ENCODE measurements at places on chromosomes 16 and 17. TPM values are rescaled to one million over a fixed set of nuclear protein-coding genes. Genes with fewer than 3 reads are reported as not detected.

The SYT17 gene
- total RNA-seq: 51.7 TPM

The CES5A gene
- total RNA-seq: not detected

- H3K4me1 ChIP-seq: no peaks in the 10 kb centered on the region
- no peak overlapping the region for H3K4me3 ChIP-seq
- H3K27me3 ChIP-seq: peaks cover 39% of the 10 kb centered on the region
- H3K36me3 ChIP-seq: no peaks in the 10 kb centered on the region
Measured at GRCh38 chr17:187130-187529, 5.7 kb upstream of the DOC2B start.

The EEF2K gene
- 74.0 TPM for total RNA-seq

GRCh38 chr17:77089124-77089490, 51.7 kb upstream of the SEC14L1 start:
- no peak for DNase-seq
- peak overlapping the region; percentile 91 for H3K27ac ChIP-seq
- peaks cover 20% of the 10 kb centered on the region for H3K4me1 ChIP-seq
- H3K36me3 ChIP-seq: no peaks in the 10 kb centered on the region

DNA sequence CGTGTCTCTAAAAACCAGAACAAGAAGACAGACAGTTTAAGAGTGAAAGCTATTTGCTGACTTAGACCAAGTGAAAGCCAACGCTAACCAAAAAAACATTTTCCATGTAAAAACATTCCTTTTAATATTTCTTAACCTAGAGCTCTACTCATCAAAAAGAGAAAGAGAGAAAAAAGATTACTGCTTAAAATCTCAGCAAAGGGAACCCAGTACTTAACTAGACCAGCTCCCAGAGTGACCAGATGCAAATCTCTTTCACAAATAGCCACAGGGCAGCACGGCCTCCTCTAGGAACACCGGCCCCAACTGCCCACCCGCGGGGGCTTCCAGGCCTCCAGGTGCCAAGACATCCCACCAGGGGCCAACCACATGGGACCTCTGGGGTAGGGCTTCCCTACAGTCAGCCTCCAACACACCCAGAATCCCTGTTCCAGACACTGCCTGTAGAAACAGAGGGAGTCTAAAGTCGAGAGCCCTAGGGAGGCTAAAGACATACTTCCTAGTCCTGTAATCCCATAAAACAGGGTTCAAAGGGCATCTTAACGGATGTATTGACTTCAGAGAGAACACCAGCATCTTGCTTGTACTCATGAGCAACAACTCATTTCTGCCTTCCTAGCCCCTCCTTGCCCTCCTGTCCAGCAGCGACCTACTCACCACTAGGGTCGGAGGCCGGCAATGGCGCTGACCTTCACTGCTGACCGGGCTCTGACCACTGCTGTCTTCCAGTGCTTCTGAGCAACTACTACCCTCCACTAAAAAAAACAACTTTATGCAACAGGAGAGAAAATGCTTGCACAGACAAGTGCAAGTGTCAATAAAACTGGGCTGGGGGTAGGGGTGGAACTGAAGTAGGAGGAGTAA, 21.3 kb downstream of the ZCCHC14 start:
- H3K4me1 ChIP-seq: peaks cover 42% of the 10 kb centered on the region
- H3K27ac ChIP-seq: peak overlapping the region; percentile 84
- no peaks in the 10 kb centered on the region for H3K27me3 ChIP-seq
- no peak for DNase-seq

- no peak for DNase-seq
- H3K27ac ChIP-seq: peak overlapping the region; percentile 88
- peak overlapping the region; percentile 94 for H3K4me3 ChIP-seq
Measured at GRCh38 chr17:80219763-80220053, 425 bp downstream of the SGSH start.

The MYH13 gene
- 0.16 TPM for total RNA-seq

The ALDH3A2 gene
- 199 TPM for total RNA-seq

GRCh38 chr17:81902023-81902652, at the start of gene NPB:
TSS of gene NPB (plus strand) at chr17:81902238. CDS start at chr17:81902278, 40 bp downstream.
- H3K4me3 ChIP-seq: peak within 1 kb of the TSS; percentile 16
- peaks cover 17% of the 10 kb centered on the region for H3K4me1 ChIP-seq
- no peak for DNase-seq
- peaks cover 21% of the 10 kb centered on the region for H3K27me3 ChIP-seq
- H3K36me3 ChIP-seq: no peaks in the 10 kb centered on the region

The LGALS9B gene
- total RNA-seq: 30.8 TPM

- H3K27ac ChIP-seq: no peak overlapping the region
- no peaks in the 10 kb centered on the region for H3K4me1 ChIP-seq
- H3K36me3 ChIP-seq: no peaks in the 10 kb centered on the region
- no peaks in the 10 kb centered on the region for H3K27me3 ChIP-seq
- DNase-seq: no peak
Measured at GRCh38 chr16:48350736-48351135, 34.5 kb downstream of the SIAH1 start.

- DNase-seq: no peak
- no peaks in the 10 kb centered on the region for H3K36me3 ChIP-seq
- H3K4me3 ChIP-seq: no peak overlapping the region
- no peaks in the 10 kb centered on the region for H3K27me3 ChIP-seq
- H3K4me1 ChIP-seq: no peaks in the 10 kb centered on the region
Measured at GRCh38 chr16:81873206-81873605, 94.1 kb downstream of the PLCG2 start.

The ELOB gene
- 175 TPM for total RNA-seq

DNA sequence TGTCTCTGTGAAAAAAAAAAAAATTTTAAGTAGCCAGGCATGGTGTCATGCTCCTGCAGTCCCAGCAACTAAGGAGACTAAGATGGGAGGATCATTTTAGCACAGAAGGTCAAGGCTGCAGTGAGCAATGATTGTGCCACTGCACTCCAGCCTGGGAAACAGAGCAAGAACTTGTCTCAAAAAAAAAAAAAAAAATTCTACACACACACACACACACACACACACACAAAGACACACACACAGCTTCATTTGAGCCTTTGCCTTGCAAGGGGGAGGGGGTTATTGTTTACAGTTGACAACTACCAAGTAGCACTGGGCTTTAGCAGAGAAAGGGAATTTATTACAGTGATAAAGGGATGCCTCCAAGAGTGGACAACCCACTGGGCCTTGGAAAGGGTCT, 4.9 kb upstream of the POLR3E start:
- H3K4me1 ChIP-seq: peaks cover 7% of the 10 kb centered on the region
- no peaks in the 10 kb centered on the region for H3K27me3 ChIP-seq
- H3K4me3 ChIP-seq: no peak overlapping the region
- no peaks in the 10 kb centered on the region for H3K36me3 ChIP-seq
- DNase-seq: no peak
- H3K27ac ChIP-seq: no peak overlapping the region

- H3K4me1 ChIP-seq: peaks cover 30% of the 10 kb centered on the region
- DNase-seq: no peak
- H3K36me3 ChIP-seq: no peaks in the 10 kb centered on the region
- peak overlapping the region; percentile 91 for H3K27ac ChIP-seq
Measured at GRCh38 chr17:31560616-31561235, 169.3 kb downstream of the RAB11FIP4 start.

The ABI3 gene
- total RNA-seq: 7.5 TPM

The SMIM5 gene
- 50.0 TPM for total RNA-seq

- no peak within 1 kb of the TSS for H3K4me3 ChIP-seq
- H3K4me1 ChIP-seq: peaks cover 42% of the 10 kb centered on the region
- H3K27me3 ChIP-seq: peaks cover 100% of the 10 kb centered on the region
- H3K36me3 ChIP-seq: no peaks in the 10 kb centered on the region
Measured at GRCh38 chr17:48722915-48723422, at the start of gene PRAC2. TSS of gene PRAC2 (plus strand) at chr17:48723185. CDS start at chr17:48724411, 1,226 bp downstream.

GRCh38 chr17:70128727-70129238, 40.5 kb upstream of the KCNJ2 start:
- no peak overlapping the region for H3K27ac ChIP-seq
- no peaks in the 10 kb centered on the region for H3K36me3 ChIP-seq
- H3K4me1 ChIP-seq: peaks cover 6% of the 10 kb centered on the region

DNA sequence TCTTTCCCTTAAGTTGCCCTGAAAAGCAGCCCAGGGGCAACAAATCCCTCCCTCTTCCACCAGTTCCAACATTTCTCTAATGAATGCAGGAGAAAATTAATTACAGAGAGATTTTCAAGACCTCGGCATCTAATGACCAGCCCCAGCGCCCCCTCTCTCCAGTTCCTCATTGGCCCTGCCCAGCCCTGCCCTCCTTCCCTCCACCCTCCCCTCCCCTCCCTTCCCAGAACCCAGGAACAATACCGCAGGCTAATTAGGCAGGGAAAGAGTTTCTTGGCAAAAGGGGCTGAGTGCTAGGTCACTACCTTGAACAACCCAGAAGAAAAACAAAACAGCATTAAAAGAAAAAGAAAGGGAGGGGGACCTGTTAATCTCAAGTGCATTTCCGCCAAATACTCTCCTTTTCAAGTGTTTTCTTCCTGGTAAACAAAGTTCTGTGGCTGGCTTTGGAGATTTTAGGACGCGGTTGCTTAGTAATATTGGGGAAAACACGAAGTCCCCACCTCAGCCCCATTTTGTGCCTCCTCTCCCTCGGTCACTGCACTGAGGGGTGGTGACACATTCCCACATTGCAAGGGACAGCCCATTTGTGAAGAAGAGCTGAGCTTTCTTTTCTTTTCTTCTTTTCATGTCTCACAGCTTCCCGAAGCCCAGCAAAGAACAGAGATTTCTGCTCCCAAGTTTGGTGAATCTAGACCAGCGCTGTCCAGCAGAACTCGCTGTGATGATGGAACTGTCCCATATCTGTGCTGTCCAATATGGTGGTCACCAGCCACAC, 215.4 kb downstream of the SOX9 start:
- H3K27ac ChIP-seq: no peak overlapping the region
- no peak for DNase-seq
- no peak overlapping the region for H3K4me3 ChIP-seq
- H3K27me3 ChIP-seq: no peaks in the 10 kb centered on the region

The ITGB3 gene
- total RNA-seq: 26.3 TPM

DNA sequence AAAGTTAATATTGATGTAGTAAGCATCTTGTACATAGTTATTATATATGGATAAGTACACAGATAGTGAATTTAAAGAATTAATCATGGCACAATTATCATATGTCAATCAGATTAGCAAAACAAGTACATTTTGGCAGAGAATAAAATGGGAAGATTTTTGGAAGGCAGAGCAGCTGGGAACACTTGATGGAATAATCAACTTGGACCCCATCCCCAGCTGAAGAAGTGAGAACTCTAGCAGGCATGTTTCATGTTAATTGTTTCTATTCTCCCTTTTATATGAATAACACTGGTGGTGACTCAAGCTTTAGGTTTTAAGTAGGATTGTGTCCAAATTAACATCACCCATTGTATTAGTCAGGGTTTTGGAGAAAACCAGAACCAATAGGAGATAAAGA, 198.7 kb downstream of the KCNJ2 start:
- no peaks in the 10 kb centered on the region for H3K27me3 ChIP-seq
- no peaks in the 10 kb centered on the region for H3K36me3 ChIP-seq
- H3K27ac ChIP-seq: no peak overlapping the region
- H3K4me3 ChIP-seq: no peak overlapping the region
- DNase-seq: no peak

The MC1R gene
- total RNA-seq: 7.2 TPM

GRCh38 chr17:50452630-50453300, 15.9 kb downstream of the CHAD start:
- H3K27me3 ChIP-seq: no peaks in the 10 kb centered on the region
- H3K4me3 ChIP-seq: no peak overlapping the region
- no peaks in the 10 kb centered on the region for H3K36me3 ChIP-seq
- peaks cover 26% of the 10 kb centered on the region for H3K4me1 ChIP-seq
- H3K27ac ChIP-seq: peak overlapping the region; percentile 86

The MYO15B gene
- 1,778 TPM for total RNA-seq

DNA sequence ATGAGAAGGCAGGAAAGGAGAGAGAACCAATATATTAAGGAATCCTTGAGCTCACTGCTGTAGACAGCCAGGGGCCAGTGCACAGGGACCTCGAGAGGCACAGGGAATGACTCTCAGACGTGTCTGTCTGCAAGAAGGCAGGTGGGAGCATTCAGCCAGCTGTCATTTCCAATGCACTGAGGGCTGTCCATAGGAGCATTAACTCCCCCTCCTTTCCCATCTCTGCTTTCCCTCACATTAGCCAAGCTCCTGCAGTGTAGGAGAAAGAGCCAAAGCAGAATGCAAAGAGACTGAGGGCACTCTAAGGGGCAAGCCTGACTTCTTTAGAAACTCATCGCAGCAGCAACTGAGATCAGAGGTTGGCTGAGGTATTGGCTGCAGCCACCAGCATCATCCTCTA, 218.3 kb downstream of the CDH13 start:
- H3K27me3 ChIP-seq: no peaks in the 10 kb centered on the region
- no peaks in the 10 kb centered on the region for H3K36me3 ChIP-seq
- H3K4me1 ChIP-seq: no peaks in the 10 kb centered on the region
- no peak overlapping the region for H3K4me3 ChIP-seq
- no peak for DNase-seq

- H3K36me3 ChIP-seq: no peaks in the 10 kb centered on the region
- H3K27ac ChIP-seq: no peak overlapping the region
- no peak overlapping the region for H3K4me3 ChIP-seq
- DNase-seq: no peak
- peaks cover 3% of the 10 kb centered on the region for H3K27me3 ChIP-seq
Measured at GRCh38 chr17:39828443-39828842, 35.7 kb downstream of the IKZF3 start.

DNA sequence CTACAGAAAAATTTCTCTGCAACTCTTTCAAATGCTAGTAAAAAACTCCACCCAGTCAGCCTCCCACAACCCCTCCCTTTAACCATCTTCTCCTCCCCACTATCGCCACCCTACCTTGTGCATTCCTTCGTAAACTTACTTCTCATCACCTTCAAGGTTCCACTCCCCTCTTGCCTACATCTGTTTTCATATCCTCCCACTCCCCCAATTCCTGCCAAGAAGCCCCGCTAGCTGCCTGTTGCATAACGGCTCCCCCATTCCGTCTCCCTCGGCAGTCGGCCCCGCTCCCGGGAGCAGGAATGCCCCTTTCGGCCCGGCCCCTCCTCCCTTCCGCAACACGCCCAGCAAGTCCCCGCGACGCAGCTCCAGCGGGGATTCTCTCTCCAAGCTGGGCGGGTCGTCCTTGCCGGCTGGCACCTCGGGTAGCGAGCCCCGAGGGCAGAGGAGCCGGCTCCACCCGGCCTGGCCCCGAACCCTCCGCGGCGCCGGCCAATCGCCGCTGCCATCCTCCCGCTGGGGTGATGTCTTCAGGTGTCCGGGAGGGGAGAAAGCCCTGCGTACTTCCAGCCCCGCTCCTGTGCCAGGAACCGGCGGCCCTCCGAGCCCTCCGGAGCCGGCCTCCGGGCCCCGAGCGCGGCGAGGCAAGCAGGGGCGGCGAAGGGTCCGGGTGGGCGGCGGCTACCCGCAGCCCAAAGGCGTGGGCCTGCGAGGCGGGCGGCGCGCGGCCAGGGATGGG, 1.5 kb downstream of the PHLPP2 start:
- H3K4me3 ChIP-seq: peak overlapping the region; percentile 90
- H3K4me1 ChIP-seq: peaks cover 47% of the 10 kb centered on the region
- peak overlapping the region; percentile 99 for H3K27ac ChIP-seq
- DNase-seq: peak; percentile 80
- no peaks in the 10 kb centered on the region for H3K36me3 ChIP-seq
- H3K27me3 ChIP-seq: no peaks in the 10 kb centered on the region

DNA sequence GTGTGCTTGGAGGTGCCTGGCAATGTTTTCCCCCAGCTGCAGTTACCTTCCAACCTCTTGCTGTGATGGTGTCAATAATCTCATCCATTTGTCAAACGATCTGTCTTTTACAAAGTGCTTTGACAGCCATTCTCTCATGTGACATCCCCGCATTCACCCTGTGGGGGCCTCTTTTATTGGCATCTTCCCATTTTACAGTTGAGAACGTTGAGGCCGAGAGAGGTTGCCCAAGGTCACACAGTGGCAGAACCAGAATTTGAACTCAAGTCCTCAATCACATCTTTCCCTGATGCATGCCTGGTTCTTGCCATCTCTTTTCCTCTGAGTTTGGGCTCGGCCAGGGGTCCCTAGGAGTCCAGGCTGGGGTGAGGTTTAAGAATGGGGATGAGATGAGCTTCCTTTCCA, 1.5 kb downstream of the TAOK2 start:
- H3K27me3 ChIP-seq: no peaks in the 10 kb centered on the region
- no peak for DNase-seq
- no peaks in the 10 kb centered on the region for H3K36me3 ChIP-seq
- H3K4me1 ChIP-seq: peaks cover 21% of the 10 kb centered on the region
- H3K27ac ChIP-seq: peak overlapping the region; percentile 94
- H3K4me3 ChIP-seq: peak overlapping the region; percentile 66

Data from transverse colon (tissue), 4 donors.